ENCODE measurements at places on chromosomes 11 and 22.
A peak's percentile ranks its signal among the peaks of the same experiment; 100 is the strongest.

- DNase-seq, result peak; percentile 46
Measured at GRCh38 chr11:86476109-86476861, 101.6 kb downstream of the CCDC81 start.

DNA sequence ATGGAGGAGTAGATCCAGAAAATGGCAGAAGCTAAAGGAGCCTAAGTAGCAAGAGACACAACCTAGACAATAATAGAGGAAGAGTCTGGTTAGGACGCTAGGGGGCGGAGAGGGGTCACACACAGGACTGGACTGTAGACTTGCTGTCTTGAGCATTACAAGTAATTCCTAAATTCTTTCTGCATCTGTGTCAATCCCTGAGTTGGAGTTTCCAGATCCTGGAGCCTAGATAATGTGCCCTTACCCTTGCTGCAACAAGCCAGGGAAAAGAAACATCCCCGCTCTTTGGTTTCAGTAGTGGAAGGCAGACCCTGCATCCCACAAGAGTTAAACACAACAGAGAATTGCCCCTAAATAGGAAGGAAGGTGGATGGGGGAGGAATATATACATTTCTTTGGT lies 14.9 kb upstream of the CCDC73 start:
- DNase-seq, result peak; percentile 90

GRCh38 chr22:36298118-36298517 lies 45.2 kb downstream of the APOL1 start:
- DNase-seq, result no peak

- DNase-seq, result peak; percentile 74
Measured at GRCh38 chr11:126838779-126839178, 161.8 kb downstream of the KIRREL3 start.

GRCh38 chr22:47565607-47566006 lies 803.2 kb downstream of the TBC1D22A start:
- DNase-seq, result peak; percentile 23

DNA sequence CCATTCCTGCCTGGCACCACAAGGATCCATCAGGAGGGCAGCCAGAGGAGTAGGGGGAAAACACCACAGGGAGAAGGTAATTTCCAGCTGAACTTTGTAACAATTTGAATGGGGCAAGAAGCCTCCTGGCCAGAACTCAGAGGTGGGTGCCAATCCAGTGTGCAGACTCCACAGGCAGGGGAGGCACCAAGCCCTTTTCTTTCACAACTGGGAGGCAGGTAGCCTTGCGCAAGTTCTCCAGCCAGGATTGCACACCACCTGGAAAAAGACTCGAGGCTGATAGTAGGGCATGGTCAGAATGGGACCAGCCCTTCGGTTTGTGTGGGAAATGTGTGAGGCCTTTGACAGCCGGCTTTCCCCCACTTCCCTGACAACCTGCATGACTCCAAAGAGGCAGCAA lies 161.9 kb upstream of the ARHGAP42 start:
- no peak for DNase-seq

DNA sequence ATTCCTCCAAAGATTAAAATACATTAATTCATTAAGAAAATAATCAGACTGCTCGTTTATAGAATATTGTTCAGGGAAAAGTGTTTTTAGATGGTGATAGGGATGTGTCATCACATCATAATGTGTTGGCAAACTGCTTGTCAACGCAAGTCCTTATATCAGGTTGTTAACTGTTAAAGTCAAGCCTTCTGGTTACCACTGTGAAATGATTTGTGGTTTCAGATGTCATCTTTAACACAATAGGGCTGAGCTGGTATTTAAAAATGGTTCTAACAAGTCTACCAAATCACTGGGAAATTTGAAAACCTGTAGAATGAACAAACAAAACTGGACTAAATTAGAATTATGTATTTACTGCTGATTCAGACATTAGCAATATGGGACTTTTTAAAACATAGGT lies 2.4 kb upstream of the MMP13 start:
- no peak for DNase-seq

- DNase-seq, result no peak
Measured at GRCh38 chr11:95739108-95739938, 50.3 kb downstream of the FAM76B start.

GRCh38 chr22:20199906-20200305 lies 49.1 kb upstream of the CCDC188 start:
- DNase-seq, result no peak

DNA sequence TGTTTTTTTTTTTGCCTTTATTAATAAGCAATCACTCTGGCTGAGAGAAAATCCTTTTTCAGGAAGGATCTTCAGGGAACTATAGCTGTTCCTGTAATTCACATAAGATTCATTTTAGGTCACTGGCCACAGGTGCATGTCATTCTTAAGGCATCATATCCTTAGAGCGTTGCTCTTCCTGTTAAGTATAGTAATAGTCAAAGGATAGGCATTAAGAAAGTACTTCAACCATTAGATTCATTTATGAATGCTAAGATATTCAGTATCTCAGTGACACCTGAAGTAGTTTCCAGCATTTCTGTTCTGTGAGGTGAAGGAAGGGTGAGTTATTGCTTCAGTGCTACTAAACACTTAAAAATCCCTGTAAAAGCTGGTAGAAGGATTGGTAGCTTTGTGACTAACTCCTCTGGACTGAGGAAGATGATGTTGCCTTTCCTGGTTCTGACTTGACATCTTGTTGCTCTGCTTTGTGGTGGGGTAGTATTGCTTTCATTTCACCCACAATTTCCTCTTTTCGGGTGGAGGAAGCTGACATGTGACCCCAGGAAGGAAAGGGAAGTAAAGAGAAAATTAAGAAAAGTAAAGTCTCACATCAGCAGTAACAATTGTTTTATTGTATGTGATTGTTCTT lies 34.7 kb downstream of the RNF169 start:
- no peak for DNase-seq

- DNase-seq, result no peak
Measured at GRCh38 chr22:20002636-20003035, 14.0 kb downstream of the ARVCF start.

- DNase-seq, result no peak
Measured at GRCh38 chr11:71135112-71135511, 117.3 kb downstream of the SHANK2 start.

DNA sequence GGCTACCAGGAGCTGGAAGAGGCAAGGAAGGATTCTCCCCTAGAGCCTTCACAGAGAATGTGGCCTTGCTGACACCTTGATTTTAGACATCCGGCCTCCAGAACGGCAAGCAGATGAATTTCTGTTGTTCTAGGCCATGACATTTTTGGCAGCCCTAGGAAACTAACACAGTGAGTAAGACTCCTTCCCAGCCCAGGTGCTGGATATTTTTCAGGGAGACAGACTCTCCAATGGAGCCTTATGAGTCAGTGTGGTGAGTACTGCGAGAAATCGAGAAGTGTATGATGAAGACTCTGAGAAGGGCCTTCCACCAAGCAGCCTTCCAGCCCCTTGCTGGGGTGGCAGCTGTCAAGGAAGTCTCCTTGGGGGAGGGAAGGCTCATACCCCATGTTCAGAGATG lies 114.4 kb downstream of the OSBP2 start:
- no peak for DNase-seq

DNA sequence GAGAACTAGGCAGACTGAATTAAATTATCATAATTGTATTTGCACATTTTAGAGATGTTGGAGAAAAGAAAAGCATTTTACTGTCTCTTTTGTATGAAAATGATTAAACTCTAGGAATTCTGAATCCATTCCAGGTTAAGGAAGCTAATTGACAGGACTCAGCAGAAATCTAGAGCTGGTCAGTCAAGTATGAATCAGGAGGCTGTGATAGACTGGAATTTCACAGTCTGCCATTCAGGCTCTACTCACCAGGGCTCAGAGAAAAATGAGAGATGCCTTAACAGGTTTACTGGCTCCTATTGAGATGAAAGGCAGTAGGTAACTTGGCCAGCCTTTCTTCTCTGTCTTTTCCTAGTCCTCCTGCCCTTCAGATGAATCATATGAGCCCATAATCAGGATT lies 693.9 kb upstream of the CHORDC1 start:
- no peak for DNase-seq

- no peak for DNase-seq
Measured at GRCh38 chr11:6674219-6674597, 8.9 kb downstream of the MRPL17 start.

DNA sequence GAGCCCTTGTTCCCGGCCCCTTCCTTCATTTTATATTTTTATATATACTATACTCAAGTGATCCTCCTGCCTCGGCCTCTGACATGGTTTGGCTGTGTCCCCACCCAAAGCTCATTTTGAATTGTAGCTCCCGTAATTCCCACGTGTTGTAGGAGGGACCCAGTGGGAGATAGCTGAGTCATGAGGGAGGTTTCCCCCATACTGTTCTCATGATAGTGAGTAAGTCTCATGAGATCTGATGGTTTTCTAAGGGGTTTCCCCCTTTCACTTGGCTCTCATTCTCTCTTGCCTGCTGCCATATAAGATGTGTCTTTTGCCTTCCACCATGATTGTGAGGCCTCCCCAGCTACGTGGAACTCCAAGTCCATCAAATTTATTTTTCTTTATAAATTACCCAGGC lies 7.2 kb upstream of the ZNF280A start:
- DNase-seq, result no peak

GRCh38 chr11:111372538-111372937 lies 6.5 kb downstream of the POU2AF1 start:
- DNase-seq, result no peak

DNA sequence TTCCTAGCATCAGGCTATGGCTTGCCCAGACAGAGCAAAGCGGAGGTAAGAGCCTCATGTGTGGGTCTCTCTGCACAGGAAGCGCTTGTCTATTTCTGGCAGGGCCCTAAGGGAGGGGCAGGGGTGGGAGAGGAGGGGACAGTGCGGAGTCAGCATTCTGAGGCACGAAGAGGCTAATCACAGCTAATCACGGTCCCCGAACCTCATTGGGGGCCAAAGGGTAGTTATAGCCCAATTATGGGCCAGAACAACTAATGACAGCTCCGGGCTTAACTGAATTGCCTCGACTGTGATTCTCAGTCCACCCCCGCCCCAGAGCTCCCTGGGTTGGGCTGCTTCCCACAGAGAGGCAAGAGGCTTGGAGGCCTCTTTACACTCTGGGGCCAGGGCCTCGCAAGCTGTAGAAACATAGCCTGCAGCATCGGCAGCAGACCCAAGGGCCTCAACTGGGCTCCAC lies 72.7 kb upstream of the PRDM11 start:
- DNase-seq, result no peak

DNA sequence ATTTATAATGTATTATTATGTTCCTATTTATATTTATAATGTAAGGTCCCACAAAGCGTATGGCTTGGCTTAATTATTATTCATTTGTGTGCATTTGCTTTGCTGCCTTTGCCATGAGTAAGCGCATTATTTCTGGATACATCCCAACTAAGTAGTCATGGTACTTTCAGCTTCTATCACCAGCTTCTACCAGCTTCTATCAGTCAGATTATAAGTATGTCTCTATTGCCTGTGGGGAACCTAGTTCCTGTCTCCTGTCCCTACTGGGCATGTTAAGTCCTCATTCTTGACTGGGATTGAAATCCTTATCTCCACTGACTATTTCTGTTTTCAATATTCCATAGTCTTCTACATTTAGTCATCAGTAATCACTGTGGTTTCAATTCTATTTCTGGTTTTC lies 33.5 kb upstream of the OR10W1 start:
- no peak for DNase-seq

GRCh38 chr11:128491195-128491936 lies 96.0 kb downstream of the ETS1 start:
- no peak for DNase-seq

DNA sequence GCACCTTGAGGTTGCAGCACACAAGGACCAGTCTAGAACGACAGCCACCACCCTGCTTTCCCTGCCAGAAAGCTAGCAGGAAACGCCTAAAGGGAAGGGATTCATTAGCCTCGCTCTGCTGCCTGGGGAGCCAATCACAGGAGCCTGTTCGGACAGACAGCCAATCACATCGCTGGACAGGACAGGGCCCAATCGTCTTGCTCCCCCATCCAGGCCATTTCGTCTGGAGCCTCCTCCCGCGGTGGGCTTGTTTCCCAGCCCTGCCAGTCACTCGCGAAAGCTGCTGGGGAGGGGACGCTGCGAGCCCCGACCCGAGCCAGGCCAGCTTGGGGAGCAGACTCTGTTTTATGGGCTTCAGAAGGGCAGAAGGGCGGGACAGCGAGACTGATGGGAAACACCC lies 79.8 kb upstream of the NCAM1 start:
- peak; percentile 94 for DNase-seq

DNA sequence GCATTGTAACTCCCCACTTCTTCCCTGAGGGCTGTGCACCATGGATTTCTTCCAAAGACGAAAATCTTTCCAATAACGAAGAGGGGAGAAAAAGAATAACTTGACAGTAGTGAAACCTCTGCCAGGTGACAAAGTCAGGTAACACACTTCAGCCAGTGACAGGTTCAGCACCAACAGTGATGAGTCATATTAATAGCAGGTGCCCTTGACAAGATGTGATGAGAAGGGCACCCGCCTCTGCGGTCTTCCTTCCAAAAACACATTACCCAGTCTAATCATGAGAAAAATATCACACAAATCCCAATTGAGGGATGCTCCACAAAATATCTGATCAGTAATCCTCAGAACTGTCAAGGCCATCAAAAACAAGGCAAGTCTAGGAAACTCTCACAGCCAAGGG lies 157.8 kb downstream of the EFCAB6 start:
- DNase-seq, result no peak

DNA sequence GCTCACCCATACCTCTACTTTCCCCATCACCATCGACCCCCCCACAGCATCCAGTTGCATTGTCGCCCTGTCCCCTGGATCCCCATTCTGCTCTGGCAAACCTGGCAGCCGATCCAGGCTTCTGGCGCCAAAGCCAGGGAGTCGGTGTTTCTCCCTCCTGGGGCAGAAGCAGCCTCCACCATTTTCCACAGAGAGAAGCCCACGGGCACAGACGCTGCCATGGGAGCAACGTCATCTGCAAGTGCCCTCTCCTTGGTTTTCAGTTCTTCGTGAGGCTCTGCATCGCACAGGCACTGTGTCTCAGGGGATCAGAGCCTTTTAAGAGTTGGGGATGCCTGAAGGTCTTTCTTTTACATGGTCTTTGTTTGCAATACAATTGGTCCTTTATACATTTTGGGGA lies 2.3 kb downstream of the YPEL4 start:
- no peak for DNase-seq

DNA sequence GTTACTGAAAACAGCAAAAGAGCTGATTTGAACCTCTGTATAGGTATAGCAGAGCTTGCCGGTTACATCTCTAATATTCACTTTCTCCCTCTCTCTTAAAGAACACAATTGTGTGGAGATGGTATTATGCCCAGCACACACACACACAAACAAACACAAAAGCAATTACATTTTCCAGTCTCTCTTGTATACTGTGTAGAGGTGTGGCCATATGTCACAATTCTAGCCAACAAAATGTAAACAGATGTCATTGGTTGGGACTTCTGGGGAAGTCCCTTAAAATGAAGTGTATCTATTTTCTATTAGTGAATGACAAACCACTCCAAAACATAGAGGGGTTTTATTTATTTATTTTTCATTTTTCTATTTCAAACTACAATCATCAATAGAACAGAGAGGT lies 12.8 kb downstream of the KCTD14 start:
- no peak for DNase-seq
